Nephron progenitor cell (in vitro differentiated cells): ENCODE measurements at places on chromosomes 4 and X.

GRCh38 chr4:146513548-146513947, 8.2 kb downstream of the SLC10A7 start:
- no peak for DNase-seq

GRCh38 chr4:121062521-121062920, 9.8 kb downstream of the NDNF start:
- no peak for DNase-seq

DNA sequence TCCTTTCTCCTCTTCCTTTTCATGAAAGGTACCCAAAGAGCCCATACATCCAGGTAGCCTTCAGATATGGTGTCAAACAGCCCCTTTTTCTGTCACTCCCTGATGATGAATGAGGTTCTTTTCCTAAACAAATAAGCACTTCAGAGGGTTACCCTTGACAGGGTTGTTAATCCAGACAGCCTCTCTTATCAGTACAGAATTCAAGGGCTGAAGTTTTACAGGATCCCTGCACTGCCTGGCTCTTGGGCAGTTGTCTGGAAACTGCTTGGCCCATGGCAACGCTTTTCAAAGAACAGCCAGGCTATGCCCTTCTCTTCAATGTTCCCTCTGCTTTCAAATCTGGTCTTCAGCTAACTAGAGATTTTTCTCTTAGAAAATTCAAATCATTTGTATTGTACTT, 352.6 kb upstream of the FAM241A start:
- no peak for DNase-seq

DNA sequence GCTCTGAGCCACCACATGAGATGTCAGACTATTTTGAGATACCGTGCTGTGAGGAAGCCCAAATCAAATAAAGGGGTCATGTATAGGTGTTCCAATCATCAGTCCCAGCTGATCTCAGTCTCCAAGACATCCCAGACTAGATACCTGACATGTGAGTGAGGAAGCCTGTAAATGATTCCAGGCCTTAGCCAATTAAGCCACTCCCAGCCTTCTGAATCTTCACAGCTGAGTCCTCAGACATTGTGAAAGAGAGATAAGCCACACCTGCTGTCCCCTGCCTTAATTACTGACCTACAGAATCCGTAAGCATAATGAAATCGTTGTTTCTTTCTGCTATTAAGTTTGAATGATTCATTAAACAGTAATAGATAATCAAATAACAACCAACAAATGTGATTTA, 671.4 kb downstream of the ZNF674 start:
- no peak for DNase-seq

GRCh38 chrX:153463556-153463955, 6.8 kb downstream of the HAUS7 start:
- DNase-seq = no peak

- DNase-seq = no peak
Observed at GRCh38 chr4:74056114-74056857, 17.8 kb upstream of the CXCL3 start.

GRCh38 chrX:30863974-30864373, 25.1 kb downstream of the TAB3 start:
- DNase-seq = no peak

- no peak for DNase-seq
Observed at GRCh38 chr4:74628852-74629620, 165.3 kb downstream of the BTC start.

DNA sequence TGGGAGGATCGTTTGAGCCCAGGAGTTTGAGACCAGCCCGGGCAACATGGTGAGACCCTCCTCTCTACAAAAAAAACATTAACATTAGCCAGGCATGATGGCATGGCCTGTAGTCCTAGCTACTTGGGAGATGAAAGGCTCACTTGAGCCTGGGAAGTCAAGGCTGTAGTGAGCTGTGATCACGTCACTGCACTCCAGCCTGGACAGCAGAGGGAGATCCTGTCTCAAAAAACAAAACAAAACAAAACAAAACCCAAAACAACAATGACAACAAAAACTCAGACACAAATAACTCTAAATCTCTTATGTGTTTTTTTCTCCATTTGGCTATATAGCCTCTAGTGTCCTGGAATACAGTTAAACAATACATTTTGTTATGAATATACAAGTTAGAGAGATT, 127.3 kb upstream of the STK26 start:
- no peak for DNase-seq

GRCh38 chrX:149199734-149200133, 305.4 kb downstream of the IDS start:
- DNase-seq = no peak

GRCh38 chrX:148599404-148599803, 99.0 kb downstream of the AFF2 start:
- DNase-seq = no peak

- DNase-seq = no peak
Observed at GRCh38 chr4:28665306-28665705, 1804.7 kb downstream of the STIM2 start.

GRCh38 chr4:183571350-183571941, 66.6 kb downstream of the ING2 start:
- no peak for DNase-seq

- DNase-seq = peak; percentile 63
Observed at GRCh38 chrX:49039598-49040375, 3.4 kb downstream of the TFE3 start.

DNA sequence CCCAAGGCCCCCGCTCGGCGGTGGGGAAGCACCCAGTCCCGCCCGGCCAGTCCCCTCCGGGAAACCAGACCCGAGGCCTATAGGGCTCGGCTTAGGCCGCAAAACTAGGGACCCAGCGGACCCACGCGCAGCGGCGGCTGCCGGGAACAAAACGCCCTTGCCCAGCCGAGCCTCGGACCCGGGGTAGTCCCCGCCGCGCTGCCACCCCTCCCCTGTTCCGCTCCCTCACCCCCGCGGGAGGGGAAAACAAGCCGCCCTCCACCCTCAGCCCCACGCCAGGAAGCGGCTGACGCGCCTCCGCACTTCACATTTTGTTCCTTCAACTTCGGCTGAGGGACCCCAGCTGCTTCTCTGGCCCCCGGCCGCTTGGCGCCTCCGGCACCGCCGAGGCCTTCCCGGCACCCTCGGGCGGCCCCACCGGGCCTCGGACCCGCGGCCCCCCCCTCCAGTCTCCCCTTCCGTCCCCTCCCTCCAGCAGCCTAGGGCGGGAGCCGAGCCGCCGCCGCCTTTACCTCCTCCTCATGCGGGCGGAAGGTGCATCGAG, 694 bp downstream of the PDS5A start:
- DNase-seq = peak; percentile 59
